ENCODE measurements at places on chromosomes 11 and 22.
A peak's percentile ranks its signal among the peaks of the same experiment; 100 is the strongest.

DNA sequence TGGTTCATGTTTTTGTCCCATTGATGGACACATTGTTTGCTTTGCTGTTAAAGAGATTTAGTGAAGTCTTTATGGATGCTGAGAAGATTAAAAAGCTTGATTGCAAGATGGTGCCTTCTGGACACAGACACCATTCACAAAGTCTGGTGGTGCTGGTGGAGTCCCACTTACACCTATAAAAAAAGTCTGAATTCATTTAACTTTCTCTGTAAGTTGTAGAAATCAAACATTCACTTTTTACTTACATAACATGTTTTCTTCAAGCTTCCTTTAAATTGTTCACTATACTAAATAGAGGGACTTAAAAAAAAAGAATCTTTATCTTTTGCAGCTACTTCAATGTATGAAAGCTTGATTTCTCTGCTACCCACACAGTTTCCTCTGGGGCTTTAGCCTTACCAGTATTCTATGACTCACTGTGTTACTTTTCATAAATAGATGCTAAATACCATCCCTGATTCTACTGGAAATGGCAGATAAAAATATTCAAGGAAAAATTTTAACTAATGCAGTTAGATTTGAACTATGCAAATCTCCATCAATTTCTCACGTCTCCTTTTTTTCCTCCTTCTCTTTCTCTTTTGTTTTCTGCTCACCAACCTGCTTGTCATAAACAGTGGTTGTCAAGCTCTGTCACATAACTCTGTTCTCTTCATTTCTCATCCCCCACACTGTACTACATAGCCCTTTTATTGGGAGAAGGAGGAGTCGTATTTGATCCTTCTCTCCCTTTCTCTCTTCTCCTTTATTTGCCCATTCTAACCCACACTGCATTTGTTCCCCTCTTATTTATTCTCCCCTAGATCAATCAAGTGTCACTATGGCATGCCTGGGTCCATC, 89.7 kb downstream of the FAM76B start:
- DNase-seq, result no peak

- DNase-seq, result no peak
These were observed 231.9 kb upstream of the ISX start for GRCh38 chr22:34834059-34834458.

DNA sequence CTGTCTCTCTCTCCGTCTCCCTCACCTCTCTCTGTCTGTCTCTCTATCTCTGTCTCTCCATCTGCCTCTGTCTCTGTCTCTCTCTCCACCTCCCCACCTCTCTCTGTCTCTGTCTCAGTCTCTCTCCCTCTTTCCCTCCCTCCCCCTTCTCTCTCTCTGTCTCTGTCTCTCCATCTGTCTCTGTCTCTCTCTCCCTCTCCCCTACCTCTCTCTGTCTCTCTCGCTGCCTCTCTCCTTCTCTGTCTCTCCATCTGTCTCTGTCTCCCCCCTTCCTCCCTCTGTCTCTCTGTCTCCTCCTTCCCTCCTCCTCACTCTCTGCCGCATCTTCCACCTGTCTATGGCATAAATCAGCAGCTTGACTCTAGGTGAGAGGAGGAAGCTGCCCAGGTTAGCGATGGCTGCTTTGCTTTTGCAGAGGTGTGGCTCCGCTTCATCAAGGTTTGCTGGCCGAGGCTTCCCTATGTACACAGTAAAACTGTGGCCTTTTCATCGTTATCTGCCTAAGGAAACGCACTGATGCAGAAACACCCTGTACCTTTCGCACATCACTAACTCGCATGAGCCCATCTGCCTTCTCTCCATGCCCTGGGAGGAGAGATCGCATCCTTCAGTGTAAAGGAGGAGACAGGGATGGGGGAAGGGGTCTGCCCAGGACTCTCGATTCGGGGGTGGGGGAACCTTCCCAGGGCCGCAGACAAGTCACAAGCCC, 44.5 kb downstream of the ANO1 start:
- DNase-seq, result no peak

GRCh38 chr11:69130654-69131053, 25.1 kb upstream of the SMIM38 start:
- DNase-seq, result no peak

DNA sequence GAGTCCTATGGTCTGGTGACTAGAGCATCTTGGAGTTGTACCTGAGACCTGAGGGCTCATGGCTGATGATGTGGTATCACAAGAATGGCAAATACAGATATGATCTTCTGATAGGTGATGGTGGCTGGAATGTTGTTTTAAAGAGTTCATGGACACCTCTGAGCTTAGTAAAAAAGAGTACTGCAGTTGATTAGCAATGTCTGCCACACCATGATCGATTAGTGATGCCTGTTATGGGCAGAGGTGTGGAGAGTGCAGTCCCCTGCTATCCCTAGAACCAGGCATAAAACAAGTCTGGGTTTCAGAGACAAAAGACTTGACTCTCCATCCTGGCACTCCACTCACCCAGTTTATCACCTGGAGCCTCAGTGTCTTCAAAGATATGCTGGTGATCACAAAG, 1.4 kb upstream of the BATF2 start:
- DNase-seq, result no peak

DNA sequence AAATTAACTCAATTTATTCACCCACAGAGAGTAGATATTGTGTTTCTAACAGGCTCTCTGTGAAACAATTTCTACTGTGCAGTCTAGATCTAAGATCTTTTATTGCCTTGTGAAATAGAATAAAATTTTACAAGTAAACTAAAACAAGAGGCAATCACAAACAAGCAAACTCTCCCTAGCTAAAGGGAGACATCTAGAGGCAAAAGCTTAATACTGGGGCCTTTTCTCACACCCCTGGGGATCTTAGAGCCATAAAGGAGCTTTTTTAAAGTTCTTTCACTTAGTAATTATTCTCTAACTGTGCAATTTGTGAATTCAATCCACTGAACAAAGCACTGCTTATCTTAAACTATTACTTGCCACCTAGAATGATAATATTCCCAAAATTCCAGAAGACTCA, 19.7 kb downstream of the ALG9 start:
- no peak for DNase-seq

GRCh38 chr11:106961048-106961447, 57.2 kb downstream of the GUCY1A2 start:
- no peak for DNase-seq

DNA sequence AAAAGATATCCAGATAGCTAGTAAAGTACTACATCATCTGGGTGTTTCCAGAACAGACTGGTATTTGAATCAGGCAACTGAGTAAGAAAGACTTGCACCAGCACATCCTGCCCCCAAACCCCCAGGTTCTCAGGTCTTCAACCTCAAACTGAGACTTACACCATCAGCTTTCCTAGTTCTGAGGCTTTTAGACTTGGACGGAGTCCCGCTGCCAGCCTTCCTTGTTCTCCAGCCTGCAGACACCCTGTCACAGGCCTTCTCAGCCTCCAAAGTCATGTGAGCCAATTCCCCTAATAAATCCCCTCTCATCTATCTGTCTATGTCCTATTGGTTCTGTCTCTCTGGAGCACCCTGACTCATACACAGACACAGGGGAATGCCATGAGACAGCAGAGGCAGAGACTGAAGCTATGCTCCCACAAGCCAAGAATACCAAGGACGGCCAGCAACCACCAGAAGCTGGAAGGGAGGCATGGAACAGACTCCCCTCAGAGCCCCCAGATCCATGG, 10.9 kb downstream of the SMCO4 start:
- no peak for DNase-seq

DNA sequence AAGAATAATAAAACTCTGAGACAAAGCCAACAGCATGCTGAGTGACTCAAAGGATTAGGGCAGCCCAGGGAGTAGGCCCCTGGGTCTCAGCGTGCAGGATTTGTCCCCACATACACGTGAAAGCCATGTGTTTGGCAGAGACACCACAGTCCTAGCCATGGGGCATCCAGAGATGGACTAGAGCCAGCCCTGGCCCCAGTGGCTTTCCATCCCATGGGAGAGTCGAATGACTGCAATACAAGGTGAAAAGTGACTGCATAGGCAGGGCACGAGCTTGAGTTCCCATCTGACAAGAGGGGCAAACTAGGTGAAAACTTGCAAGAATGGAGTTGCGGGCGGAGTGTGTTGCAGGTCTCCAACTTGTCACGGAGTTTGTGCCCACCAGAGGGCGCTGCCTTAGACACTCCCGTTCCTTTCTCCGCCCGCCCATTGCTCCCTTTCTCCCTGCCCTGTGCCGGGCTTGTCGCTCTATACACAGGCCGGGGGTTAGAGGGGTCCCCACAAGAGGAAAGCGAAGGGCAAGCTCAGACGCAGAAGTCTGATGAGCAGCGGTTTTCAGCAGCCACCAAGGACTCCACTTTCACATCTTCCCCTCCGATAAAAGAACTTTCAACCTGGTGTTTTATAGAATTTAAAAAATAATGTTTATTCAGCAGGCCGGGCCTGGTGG, 24.2 kb downstream of the TSKU start:
- DNase-seq, result peak; percentile 72

DNA sequence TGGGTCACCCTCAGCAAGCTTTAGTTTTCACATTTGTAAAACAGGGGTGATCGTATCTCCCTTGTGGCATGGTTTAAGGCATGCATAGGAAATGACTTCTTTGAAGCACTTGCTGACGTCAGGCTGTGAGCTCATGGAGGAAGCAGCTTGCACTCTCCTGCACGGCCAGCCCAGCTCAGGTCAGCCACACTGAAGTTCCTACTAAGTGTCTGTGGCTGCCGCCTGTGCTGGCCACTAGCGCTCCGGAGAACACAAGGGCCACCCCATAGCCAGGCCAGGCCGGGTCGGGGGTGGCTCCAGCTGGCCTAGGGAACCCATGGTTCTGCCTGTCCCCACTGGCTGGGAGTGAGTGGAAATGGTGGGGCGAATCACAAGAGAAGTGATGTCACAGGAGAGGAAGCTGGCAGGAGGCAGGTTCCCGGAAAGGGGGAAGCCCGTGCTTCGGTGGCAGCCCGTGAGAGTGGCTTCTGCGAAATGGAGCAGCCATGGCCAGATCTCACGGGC, 28.2 kb downstream of the KCTD17 start:
- no peak for DNase-seq

DNA sequence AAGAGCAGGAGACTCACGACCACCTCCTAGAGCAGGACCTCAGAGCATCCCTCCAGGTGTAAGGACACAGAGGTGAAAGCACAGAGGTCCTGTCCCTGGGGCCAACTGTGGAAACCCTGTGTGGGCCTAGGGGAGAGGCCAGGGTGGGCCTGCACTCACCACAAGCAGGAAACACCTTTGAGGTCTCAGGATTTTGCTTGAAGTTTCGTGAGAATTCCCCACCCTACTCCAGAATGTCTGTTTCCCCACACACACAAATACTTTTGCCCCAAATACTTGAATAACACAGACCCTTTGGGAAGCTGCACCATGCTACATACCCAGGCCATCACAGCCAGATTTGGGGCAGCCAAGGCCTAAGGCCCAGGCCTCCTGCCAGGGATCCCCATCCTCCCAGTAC, 18.1 kb downstream of the SLC43A3 start:
- no peak for DNase-seq

- no peak for DNase-seq
These were observed 71.2 kb downstream of the PDHX start for GRCh38 chr11:34987617-34988016.

- no peak for DNase-seq
These were observed 37.8 kb downstream of the RPL27A start for GRCh38 chr11:8720352-8720751.

DNA sequence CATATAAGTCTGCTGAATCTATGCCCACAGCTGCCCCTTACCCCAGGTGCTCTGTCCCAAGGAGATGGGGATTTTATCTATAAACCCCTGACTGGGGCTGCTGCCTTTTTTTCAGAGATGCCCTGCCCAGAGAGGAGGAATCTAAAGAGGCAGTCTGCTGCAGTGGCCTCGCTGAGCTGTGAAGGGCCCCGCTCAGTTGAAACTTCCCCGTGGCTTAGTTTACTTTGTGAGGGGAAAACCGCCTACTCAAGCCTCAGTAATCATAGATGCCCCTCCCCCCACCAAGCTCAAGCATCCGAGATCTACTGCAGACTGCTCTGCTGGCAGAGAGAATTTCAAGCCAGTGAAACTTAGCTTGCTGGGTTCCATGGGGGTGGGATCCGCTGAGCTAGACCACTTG, 7.4 kb upstream of the SCGB1D4 start:
- no peak for DNase-seq

GRCh38 chr11:17894929-17895658, 117.8 kb downstream of the SERGEF start:
- no peak for DNase-seq

DNA sequence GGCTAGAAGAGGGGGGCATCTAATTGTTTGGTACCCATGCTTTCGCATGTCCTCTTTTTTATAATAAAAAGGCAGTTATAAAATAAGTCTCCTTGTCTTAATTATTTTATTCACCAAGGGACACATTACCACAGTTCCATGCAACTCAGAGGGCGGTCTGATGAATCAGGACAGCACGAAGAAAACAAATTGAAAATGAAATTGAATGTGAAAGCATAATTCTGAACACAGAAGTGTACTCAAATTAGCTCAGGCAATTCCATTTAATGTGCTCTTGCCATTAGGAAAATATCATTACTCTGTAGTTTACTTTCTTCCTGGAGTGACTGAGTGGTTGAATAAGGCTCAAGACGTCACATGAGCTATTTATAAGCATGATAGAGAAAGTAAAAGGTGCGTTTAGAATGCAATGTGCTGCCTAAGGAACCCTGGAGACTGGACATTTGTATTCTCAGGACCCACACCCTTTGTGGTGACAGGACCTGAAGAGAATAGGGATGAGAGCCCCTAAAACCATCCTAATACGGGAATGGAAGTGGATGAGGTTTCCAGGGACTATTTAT, 59.6 kb downstream of the MTNR1B start:
- no peak for DNase-seq

- no peak for DNase-seq
These were observed 2.2 kb downstream of the ZBTB16 start for GRCh38 chr11:114061681-114062049.

- no peak for DNase-seq
These were observed 45.1 kb downstream of the THAP12 start for GRCh38 chr11:76335842-76336241.

DNA sequence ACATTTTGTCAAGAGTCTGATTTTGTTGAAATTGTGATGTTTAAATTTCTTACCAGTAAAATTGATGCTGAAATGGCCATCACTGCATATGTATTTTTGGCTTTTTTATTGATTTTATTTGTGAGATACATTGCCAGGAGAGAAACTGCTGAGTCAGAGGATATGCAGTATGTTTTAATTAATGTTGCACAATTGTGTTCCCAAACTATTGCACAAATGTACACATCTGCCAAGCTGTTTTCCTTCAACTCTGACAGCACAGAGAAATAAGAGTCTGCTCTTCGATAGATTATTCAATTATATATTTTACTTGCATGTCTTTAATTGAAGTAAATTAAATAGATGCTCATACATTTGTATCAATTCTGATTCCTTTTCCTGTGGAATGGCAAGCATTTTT, 640.2 kb upstream of the LUZP2 start:
- no peak for DNase-seq

DNA sequence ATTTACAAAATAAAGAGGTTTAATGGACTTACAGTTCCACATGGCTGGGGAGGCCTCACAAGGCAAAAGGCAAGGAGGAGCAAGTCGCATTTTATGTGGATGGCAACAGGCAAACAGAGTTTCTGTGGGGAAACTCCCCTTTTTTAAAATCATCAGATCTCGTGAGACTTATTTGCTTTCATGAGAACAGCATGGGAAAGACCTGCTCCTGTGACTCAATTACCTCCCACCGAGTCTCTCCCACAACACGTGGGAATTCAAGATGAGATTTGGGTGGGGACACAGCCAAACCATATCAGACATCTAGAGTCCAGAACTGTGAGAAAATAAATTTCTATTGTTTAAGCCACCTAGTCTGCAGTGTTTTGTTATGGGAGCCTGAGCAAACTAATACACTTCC, 80.8 kb downstream of the ME3 start:
- DNase-seq, result no peak

- DNase-seq, result no peak
These were observed 346.6 kb downstream of the MN1 start for GRCh38 chr22:27454807-27455450.

- DNase-seq, result no peak
These were observed 498 bp downstream of the C2CD2L start for GRCh38 chr11:119107538-119108145.
